ENCODE measurements at places on chromosomes 1 and 21.

DNA sequence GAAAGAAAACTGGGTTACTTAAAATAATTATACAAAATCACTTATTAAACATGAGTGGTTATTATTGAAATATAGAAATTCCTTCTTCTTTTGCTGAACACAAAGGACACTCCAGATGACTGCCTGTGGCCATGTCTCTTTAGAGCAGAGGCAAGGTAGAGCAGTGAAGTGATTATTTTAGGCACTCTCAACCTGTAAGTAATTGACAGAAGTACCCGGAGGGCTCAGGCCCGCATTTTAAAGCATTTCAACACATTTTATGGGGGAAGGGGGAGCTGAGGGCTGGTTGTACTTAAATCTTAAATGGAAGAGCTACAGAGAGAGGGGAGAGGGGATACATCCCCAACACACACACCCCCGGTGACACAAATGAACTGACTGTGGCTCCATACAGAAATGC, 10.2 kb downstream of the OSCP1 start:
- DNase-seq, result no peak

DNA sequence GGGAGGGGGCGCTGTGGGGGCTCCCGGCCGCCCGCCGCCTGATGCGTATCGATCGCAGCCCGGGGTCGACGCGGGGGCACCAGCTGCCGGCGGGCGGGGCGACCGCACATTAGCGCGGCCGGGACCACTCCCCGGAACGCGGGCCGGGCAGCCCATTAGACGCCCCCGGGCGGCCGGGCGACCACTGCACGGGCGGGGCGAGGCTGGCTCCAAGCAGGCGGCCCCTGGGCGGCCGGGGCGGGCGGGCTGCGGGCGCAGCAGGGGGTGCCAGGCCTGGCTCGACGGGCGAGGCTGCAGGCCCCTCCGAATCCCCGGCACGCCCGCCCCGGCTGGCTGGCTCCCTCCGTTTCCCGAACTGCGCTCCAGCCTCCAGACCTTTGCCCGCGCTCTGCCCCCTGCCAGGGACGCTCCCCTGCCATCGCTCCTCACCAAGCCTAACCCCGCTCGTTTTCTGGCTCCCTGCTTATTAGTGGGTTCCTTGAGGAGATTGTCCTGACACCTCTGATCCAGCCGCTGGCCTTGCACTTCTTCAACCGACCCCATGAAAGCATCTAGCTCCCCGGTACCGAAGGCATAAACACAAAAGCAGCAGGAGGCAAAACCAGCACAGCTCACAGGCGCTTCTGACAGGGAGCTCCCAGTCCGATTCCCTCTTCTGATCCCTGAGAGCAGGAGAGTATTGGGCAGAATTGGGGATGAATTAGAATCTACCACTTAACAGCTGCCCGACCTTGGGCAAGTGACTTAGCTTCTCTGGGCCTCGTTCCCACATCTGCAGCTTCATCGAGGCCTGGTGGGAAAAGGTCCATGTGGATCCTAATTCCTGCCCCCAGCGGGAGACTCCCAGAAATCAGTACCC, 92.6 kb upstream of the CASZ1 start:
- no peak for DNase-seq

DNA sequence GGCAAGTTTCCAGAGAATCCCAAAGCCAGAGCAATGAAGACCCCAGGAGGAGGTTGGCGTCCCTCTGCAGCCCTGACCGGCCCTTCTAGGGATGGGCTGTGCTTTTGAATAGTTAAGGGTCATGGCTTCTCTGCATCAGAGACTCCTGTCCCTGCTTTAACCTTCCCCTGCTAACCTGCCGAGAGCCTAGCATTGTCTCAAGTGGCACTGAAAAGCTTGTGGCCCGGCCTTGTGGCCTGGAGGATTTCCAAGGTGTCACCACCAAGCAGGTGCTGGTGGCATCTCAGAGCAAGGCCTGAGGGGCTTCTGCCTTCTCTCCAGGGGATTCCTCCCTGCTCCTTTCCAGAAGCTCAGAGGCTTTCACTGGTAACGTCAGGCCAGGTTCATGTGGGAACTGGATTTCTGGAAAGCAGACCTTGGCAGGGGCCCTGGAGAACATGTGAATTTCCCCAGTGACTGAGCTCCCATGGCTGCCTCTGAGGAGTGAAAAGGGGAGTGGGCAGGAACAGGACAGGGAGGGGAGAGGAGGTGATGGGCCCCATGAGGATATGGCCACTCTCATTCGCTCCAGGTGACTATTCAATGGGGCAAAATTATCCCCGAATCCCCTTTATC, 409.9 kb downstream of the PTPRU start:
- no peak for DNase-seq

DNA sequence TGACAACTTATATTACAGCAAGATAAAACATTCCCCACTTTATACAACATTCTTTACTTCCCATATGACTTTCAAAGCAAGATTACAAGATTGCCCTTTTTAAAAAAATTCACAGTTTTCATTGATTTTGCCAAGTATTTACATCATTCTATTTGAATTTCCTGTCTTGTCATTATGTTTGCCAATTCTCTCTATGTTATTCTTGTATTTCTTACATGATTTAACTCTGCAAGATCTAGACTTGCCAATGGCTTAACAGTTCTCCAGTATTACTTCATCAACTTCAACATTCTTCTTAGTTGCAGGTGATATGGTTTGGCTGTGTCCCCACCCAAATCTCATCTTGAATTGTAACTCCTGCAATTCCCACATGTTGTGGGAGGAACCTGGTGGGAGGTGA, 31.6 kb downstream of the FMO4 start:
- DNase-seq, result no peak

DNA sequence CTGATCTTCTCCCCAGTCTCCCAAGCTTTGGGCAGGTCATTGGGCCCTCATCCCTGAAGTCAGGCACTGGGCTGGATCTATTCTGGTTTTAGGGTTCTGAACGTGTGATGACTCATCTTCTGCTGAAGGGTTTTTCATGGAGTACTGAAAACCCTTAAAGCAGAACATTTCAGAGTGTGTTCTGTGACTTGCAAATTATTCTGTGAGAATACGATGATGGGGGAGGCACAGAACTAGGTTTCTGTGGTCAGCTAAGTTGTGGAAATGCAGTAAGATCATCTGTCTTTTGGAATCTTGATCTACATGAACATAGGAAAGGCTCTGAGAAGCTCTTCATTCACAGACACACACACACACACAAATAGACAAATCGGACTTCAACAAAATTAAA, 46.2 kb downstream of the NAV1 start:
- no peak for DNase-seq

- DNase-seq, result no peak
These were observed 18.9 kb downstream of the VANGL2 start for GRCh38 chr1:160419150-160419837.

Measured in stimulated activated CD8-positive, alpha-beta memory T cell treated with anti-CD3 and anti-CD28 coated beads, Interleukin-4, amount 100 ng/mL, for 1 hour (primary cell).